ENCODE measurements at places on chromosomes 7 and 10.

DNA sequence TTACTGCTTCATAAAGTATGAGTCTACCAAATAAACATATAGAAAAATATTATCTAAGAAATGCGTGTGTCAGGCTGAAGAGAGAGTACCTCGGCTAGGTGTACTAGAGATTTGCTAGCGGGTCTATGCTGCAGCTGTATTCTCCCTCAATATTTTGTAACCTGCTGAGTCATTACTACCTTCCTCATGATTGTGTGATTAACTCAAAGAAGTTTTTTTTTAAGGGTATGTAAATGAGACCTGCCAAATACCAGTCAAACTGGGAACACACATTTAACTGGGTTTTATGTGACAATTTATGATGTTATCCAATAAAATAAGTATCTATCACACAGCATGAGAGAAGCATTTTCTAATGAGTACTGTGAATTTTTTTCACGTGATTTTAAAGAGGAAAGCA, 180.4 kb downstream of the RNF133 start:
- DNase-seq = no peak

- DNase-seq = no peak
These were observed 21.1 kb downstream of the MKRN1 start for GRCh38 chr7:140458201-140458600.

GRCh38 chr7:50595491-50596102, 30.4 kb upstream of the DDC start:
- DNase-seq = no peak

- DNase-seq = no peak
These were observed 476.5 kb downstream of the GPAM start for GRCh38 chr10:111707076-111707475.

- no peak for DNase-seq
These were observed 230.0 kb downstream of the PHF14 start for GRCh38 chr7:11203683-11204082.

DNA sequence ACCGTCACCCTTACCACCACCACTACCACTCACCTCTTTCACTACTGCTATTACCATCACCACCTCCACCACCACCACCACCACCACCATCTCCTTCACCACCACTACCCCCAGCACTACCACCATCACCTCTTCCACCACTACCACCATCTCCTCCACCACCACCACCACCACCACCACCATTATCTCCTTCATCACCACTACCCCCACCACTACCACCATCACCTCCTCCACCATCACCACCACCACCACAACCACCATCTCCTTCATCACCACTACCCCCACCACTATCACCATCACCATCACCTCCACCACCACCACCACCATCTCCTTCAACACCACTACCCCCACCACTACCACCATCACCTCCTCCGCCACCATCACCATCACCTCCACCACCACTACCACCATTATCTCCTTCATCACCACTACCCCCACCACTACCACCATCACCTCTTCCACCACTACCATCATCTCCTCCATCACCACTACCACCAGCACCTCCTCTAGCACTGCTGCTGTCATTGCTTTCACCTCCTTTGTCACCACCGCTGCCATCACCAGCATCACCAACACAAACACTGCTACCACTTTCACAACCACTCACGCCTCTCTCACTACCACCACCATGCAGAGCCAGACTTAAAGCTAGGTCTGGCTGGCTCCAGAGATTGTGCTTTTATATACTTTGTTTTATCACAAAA, 109.3 kb downstream of the ICA1 start:
- no peak for DNase-seq

- no peak for DNase-seq
These were observed 74.7 kb upstream of the PLPP4 start for GRCh38 chr10:120382360-120382759.

GRCh38 chr7:92717993-92718716, 118.2 kb downstream of the CDK6 start:
- no peak for DNase-seq

DNA sequence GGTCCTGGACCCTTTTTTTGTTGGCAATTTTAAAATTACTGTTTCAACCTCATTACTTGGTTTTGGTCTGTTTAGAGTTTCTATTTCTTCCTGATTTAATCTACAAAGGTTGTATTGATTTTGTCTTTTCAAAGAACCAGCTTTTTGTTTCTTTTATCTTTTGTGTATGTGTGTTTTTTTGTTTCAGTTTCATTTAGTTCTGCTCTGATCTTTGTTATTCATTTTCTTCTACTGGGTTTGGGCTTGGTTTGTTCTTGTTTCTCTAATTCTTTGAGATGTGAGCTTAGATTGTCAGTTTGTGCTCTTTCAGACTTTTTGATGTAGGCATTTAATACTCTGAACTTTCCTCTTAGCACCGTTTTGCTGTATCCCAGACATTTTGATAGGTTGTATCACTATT, 8.5 kb upstream of the MRPS33 start:
- DNase-seq = no peak

GRCh38 chr10:110083884-110084283, 76.1 kb downstream of the ADD3 start:
- no peak for DNase-seq

GRCh38 chr7:44531421-44532380, 9.4 kb downstream of the NPC1L1 start:
- DNase-seq = no peak

- no peak for DNase-seq
These were observed 34.8 kb upstream of the JAKMIP3 start for GRCh38 chr10:132030898-132031463.

DNA sequence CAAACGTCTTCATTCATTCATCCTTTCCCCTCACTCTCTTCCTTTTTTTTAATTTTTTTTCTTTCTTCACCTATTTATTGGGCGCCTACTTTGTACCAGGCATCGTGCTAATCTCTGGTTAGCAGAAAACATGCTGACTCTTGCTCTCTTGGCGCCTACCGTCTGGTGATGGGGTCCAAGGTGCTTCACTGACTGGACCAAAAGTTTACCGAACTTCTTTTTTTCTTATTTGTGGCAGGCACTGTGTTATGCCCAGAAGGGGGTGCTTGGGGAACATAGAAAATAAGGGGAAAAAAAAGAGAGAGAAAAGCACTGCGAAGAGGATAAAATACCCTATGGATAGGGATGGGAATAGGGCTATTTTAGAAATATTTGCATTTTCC, 505 bp upstream of the FAM204A start:
- DNase-seq = no peak

GRCh38 chr10:129945526-129945925, 18.5 kb downstream of the EBF3 start:
- no peak for DNase-seq

DNA sequence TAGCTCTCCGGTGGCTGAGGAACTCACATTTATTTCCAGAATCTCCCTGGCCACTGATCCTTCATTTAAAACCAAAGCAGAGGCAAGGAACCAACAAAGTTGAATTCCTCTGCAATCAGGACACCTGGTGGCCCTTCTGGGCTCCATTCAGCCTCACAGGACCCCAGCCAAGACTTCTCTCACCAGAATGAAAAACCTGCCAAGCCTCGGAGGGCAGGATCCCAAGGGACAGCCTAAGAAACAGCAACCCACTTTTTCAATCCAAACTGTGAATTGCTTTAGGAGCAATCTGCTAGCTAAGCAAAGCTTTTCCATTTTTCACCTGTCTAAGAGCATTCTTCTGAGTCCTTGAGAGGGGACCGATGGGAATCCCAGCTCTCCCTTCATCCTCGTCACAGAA, 34.6 kb downstream of the OAT start:
- DNase-seq = no peak

- DNase-seq = no peak
These were observed 52.8 kb upstream of the VWDE start for GRCh38 chr7:12456506-12456905.

DNA sequence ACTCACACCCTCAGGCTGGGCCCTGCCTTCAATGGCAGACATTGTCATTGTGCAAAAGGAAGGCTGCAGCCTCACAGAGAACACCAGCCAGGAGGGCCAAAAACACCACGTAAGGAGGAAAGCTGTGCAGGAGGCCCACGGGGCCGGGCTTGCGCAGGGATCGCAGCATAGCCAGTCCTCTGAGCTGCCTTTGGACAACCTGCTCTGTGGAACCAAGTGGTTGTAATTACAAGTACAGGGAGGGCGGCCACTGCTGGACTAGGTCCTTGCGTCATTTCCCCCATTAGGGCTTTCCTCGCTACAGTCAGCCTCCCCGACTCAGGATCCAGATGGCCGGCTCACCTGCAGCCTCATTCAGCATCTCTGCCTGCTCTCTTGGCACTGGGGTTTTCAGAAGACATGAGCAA, 66.9 kb downstream of the FAM53B start:
- DNase-seq = no peak

GRCh38 chr7:97078023-97078969, 39.2 kb upstream of the SDHAF3 start:
- no peak for DNase-seq
